Activated gamma-delta T cell (primary cell): ENCODE measurements at places on chromosomes 5 and 9.

- DNase-seq, result no peak
These were observed 179.1 kb downstream of the FAM170A start for GRCh38 chr5:119808474-119808873.

- no peak for DNase-seq
These were observed 32.8 kb upstream of the ZSWIM6 start for GRCh38 chr5:61299261-61299681.

DNA sequence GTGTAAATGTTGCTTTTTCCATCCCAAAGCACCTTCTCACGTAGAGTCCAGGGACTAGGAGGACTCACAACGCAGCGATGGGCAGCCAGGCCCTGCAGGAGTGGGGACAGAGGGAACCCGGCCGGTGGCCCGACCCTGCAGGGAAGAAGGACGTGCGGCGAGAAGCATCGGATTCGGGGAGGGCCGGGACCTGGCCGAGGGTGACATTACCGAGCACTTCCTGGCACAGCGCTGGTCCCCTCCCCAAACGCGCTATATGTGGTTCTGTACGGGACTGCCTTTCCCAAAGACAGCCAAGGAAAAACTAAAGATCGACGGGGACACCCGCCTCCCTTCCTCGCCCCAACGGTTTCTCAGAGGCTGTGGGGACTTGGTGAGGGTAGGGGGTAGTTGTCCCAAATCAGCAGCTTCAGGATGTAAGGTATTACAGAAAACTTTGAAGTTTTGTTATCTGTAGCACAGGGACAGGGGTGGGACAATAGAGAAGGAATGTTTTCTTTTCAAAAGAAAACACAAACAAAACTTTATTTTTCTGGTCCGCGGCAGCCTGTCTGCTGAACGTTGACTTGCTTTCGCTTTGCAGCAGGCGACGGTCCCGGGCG is 887 bp upstream of the MAP3K1 start:
- peak; percentile 17 for DNase-seq

DNA sequence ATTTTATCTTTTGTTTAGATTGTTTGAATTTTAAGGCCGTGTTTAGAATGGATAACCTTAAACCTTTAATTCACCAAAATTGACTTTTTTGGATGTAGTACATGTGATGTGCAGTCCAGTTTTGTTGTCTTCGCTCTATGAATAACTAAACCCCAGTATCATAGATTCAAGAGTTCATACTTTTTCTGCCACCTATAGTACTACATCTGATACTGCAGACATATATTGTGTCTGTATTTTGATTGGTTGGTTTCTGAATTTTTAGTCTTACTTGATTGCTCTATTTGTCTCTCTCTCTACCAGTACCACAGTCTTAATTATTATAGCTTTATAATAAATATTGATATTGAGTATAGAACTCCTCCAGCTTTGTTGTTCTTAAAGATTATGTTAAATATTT is 58.1 kb downstream of the PPIP5K2 start:
- no peak for DNase-seq

- DNase-seq, result no peak
These were observed 96.9 kb upstream of the FSTL4 start for GRCh38 chr5:133709209-133709725.

DNA sequence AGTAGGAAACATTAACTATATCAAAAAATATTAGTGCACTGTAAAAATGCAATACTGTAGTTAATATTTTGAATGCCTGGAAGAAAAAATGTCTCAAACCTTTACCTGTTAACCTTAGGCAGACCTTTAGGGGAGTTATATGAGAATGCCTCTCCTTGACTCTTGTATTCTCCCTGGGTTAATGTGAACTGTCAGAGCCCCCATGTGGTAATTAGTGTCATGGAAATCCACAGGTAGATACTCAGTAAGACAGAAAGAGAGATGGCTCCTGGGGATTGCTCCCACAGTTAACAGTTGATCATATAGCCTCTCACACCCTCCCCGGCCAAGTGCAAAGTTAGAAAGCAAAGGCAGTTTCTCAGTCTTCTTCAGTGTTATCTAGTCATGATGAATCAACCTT is 742.8 kb downstream of the NR2F1-AS1 start:
- DNase-seq, result no peak

DNA sequence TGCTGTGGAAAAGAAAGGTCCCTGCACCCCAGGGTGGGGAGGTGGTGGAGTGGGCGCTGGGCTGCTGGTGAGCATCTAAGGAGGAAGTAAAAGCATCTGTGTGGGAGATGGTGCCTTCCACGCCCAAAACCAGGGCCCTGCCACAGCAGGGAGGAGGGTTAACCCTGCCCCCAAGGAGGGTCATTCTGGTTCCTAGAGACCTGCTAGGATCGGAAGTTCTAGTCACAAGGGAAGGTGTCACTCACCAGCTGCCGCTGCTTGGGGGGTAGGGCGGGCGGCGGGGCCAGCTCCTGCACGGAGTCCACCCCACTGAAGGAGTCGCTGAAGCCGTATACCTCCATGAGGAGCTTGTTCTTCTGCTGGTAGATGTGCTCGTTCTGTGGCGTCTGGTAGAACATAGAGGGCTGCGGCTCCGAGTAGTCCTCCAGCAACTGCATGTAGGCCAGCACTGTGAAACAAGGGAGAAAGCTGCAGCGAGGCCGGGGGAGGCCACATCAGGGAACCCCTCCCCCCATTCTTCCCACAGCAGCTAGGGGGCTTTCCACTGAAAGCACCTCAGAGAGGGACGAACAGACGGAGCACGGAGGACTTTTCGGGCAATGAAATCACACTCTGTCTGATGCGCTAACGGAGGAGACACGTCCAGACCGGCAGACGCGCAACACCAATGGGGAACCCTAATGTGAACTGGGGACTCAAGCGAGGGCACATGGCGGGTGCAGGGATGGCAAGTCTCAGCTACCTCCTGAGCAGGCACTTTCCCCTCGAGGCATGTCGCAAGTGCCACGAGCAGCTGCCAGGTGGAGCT is 76.4 kb downstream of the PRRT1B start:
- peak; percentile 42 for DNase-seq
